Renal cortex interstitium (tissue), 15 donors: ENCODE measurements at places on chromosomes 7 and 10.

GRCh38 chr10:103761075-103761920 lies 94.1 kb downstream of the SH3PXD2A start:
- no peak for DNase-seq

DNA sequence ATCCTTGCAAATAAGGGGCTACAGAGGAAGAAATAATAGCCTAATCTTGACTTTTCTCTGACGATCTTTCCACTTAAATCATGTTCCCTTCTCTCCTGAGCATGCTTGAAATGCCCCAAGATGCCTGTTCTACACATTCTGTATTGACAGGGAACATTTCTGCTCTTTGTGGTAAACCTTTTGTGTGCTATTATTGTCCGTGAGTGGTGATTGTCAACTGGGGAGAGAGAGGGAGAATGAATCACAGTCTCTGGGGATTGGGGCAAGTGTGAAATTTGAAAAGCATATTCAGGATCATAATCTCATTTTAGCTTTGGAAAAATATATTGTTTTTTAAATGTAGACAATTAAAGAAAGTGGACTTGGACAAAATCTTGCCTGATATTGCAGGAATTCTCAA lies 20.6 kb downstream of the UBTD1 start:
- no peak for DNase-seq

DNA sequence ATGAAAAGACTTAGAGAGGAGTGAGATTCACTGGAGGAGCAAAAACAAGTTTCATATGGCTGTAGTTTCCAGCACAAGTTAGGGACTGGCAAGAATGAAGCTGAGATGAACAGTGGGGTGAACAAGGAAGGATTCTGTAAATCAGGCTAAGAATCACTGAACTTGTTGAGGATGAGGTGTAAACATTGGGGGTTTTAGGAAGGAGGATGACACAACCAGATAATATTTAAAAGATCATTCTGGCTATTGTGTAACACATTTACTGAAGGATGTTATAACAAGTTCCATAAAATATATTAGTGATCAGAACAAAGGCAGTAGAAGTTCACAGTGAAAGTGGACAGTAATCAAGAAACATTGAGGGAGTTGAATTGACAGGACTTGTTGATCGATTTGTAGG lies 68.9 kb downstream of the CD36 start:
- DNase-seq: no peak

- DNase-seq: no peak
Measured at GRCh38 chr7:55501611-55502010, 70.7 kb downstream of the VOPP1 start.

- no peak for DNase-seq
Measured at GRCh38 chr7:140670343-140670935, 2.3 kb upstream of the ADCK2 start.

DNA sequence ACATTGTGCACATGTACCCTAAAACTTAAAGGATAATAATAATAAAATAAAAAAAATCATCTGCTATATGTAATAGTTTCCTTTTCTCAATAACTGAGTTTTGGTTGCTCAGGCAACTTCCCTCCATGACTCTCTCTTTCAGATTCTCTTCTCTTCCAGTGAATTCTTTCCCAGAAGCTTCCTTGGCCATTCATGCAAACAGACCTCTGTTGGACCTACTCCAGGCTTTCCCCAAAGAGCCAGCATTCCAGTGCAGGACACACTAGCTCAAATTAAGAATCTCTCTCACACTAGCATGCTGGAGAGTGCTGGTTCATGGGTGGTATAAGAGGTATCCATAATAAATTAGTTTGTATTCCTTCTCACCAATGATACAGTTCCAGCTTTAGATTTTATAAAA lies 31.0 kb upstream of the ZEB1 start:
- no peak for DNase-seq

DNA sequence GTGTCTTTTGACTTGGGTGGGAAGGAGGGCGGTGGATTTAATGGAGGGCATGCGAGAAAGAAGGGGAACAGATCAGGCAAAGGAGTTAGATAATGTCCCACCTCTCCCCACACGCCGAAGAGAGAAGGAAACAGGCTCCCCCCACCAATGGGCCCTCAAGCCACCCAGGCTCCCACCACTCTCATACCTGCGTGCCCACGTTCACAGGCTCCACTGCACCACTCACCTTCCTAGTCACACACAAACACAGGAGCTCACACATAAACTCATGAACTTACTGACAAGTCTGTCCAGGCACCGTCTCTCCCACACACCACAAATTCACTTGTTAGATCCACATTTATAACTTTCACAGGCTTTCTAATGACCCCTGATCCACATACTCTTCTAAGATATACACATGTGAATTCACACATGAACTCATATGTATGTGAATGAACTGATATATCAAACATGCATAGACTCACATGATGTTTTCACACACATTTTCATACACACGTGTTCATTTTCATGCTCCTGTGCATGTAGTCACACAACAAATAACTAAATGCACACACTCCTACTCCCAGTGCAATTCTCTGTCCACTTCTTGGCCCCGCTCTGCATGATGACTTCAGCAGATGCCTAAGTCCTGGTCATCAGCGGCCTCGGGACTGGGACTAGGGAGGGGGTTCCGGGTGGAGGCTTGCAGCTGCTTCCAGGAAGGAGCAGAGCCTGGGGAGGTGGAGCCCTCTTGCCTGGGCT lies 1.5 kb downstream of the LZTS2 start:
- peak; percentile 60 for DNase-seq

- no peak for DNase-seq
Measured at GRCh38 chr10:86960863-86961434, 2.5 kb downstream of the SNCG start.

DNA sequence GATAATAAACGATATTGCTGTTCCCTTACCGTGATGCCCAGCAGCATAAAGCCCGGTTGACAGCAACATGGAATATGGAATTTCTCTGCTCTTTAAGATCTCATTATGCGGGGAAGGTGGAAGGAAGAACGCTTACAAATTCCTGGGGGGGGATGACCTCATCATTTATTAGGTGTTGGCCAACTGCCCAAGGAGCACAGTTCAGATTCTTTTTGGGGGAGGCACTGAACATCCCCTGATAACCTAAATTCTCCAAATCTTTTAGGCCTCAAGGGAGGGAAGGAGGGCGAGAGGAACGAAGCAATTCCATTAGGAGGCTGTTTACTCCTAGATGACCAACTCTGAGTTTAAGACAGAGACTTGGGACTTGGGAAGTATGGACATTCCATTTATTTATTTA lies 5.2 kb upstream of the COL26A1 start:
- no peak for DNase-seq

DNA sequence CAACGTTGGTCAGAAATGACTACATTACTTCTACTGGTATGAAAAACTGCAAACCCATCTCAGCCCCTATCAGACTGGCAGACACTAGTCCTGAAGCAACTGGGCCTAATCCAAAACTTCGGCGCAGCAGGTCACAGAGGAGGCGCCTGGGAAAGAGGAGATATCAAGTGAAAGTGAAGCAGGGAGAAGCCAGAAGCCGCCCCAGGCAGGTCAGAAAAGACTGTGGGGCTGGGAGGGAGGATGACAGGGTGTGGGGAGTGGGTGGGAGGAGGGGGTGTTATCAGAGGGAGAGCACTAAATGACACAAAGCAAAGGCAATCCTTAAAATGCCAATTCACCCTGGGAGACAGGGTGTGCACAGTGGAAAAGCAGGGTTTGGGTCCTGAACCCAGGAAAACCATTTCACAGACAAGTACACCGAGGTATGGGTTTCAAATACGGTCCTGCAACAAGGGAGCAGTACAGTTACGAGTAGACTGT lies 731 bp downstream of the CHCHD3 start:
- DNase-seq: no peak

DNA sequence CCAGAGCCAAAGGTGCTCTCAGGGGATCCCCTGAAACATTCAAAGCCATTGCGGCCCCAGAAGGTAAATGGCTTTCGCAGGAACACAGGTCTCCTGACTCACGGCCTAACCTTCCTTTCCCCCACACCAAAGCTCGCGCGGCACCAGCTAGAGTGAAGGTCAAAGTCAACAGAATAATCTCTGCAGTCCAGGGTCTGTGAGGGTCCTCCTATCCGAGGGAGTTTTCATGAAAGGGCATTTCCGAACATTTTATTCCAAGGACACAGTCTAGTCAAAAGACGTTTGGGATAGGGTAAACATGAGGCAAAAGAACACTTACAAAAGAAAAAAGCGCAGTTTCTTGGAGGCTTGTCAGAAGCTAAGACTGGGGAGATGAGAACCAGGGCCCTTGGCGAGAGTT lies 559 bp upstream of the STEAP2 start:
- no peak for DNase-seq

DNA sequence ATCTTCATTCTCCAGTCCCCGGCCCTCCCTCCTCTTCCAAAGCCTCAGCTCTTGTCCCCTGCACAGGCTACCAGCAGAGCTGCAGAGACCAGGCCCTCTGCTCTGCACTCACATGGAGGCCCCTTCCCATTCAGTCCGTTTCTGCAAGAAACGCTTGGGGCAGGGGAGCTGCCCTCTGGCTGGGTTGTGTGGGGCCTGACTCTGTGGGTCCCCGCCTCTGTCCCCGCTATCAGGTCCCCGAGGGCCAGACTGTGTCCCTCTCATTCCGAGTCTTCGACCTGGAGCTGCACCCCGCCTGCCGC lies 1.5 kb downstream of the PCOLCE start:
- DNase-seq: no peak

GRCh38 chr10:110918269-110918642 lies 724 bp downstream of the BBIP1 start:
- peak; percentile 94 for DNase-seq

- DNase-seq: no peak
Measured at GRCh38 chr10:132270256-132270655, 37.5 kb downstream of the STK32C start.

DNA sequence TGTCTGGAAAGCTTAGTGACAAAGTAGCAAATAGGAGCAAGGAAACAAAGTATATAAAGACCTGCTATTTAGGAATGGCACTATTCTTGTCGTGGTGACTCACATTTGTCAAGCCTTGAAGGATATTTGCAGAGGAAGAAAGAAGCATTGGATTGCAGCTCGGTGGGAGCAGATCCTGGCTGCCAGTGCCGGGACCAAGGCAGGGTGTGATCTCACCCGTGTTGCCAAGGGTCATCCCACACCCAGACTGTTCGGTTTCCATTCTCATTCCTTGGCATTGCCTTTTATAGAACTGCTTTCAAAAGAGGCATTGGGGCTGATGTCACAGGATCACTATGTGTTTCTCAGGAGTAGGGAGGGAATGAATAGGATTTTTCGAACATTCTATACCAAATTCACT lies 176.2 kb downstream of the GALNT17 start:
- DNase-seq: no peak

GRCh38 chr7:129115676-129116075 lies 28.8 kb upstream of the TSPAN33 start:
- DNase-seq: no peak

- DNase-seq: no peak
Measured at GRCh38 chr10:48946891-48947500, 7.4 kb upstream of the LRRC18 start.

DNA sequence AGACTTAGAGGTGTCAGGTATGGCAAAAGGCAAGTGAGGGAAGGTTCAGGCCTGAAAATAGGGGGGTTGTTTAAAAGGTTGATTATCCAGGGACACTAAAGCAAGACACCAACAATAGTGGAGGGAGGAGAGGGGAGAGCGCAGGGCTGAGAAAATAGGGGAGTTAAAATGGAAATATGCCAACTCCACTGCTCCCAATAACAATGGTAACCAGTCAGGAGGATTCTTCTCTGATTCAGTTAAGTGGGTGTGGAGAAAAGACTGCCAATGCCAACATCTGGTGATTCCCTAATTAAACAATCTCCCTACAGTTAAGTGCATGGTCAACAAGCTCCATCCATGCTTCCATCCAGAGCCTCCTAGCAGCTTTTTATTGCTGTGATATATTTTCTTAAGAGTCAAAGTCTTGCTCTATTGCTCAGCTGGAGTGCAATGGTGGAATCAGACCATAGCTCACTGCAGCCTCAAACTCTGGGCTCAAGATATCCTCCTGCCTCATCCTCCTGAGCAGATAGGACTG lies 183.3 kb downstream of the JAZF1 start:
- no peak for DNase-seq

- no peak for DNase-seq
Measured at GRCh38 chr7:39674406-39674805, 51.0 kb downstream of the RALA start.

- DNase-seq: no peak
Measured at GRCh38 chr7:20783125-20783699, 3.5 kb downstream of the SP8 start.

- no peak for DNase-seq
Measured at GRCh38 chr7:137920637-137921399, 74.0 kb upstream of the DGKI start.

GRCh38 chr7:131621652-131622051 lies 65.2 kb upstream of the PODXL start:
- DNase-seq: no peak

GRCh38 chr7:32250471-32251260 lies 180.5 kb upstream of the PDE1C start:
- no peak for DNase-seq

DNA sequence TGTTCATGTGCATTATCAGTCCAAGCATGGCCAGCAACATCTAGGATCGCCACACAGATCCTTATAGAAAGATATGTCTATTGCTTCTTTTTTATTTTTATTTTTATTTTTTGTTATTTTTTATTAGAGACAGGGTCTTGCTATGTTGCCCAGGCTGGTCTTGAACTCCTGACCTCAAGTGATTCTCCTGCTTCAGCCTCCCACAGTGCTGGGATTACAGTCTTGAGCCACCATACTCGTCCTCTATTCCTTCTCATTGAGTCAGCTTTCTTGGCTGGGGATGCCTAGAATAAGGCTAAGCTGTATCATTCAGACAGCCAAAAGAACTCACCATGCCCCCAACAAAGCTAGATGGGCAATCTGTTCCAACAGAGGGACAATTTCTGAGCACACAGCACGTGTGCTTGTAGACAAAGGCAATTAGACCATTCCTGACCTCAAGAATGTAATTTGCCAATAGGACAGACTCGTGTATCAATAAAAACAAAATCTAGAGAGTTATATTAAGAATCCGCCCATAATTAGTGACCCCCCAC lies 264.0 kb upstream of the NEBL start:
- no peak for DNase-seq

DNA sequence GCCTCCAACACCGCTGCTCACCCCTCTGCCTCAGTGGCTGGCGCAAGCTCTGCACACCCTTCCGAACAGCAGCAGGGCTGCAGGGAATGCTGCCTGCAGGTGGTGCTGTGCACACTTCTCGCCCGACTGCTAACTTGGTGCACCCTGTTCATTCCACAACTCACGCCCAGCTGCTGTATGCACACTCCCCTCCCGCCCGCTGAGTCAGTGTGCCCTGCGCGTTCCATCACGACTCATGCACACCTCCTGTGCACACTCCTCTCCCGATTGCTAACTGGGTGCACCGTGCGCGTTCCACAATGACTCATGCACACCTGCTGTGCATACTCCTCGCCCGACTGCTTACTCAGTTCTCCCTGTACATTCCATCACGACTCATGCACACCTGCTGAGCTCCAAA lies 21.5 kb downstream of the ADARB2 start:
- DNase-seq: no peak

- DNase-seq: no peak
Measured at GRCh38 chr7:121202125-121202524, 126.7 kb upstream of the WNT16 start.

- no peak for DNase-seq
Measured at GRCh38 chr7:104551226-104551625, 222.8 kb downstream of the LHFPL3 start.

- DNase-seq: no peak
Measured at GRCh38 chr10:131852823-131853609, 47.8 kb upstream of the PPP2R2D start.
